Neural crest cell (in vitro differentiated cells): ENCODE measurements at places on chromosomes 3 and 15.

- DNase-seq, result no peak
Measured at GRCh38 chr3:144381607-144382006, 410.0 kb downstream of the DIPK2A start.

GRCh38 chr15:34708422-34708821, 46.4 kb downstream of the GJD2 start:
- DNase-seq, result no peak

GRCh38 chr15:25947323-25948314, 84.5 kb upstream of the ATP10A start:
- DNase-seq, result peak; percentile 4

DNA sequence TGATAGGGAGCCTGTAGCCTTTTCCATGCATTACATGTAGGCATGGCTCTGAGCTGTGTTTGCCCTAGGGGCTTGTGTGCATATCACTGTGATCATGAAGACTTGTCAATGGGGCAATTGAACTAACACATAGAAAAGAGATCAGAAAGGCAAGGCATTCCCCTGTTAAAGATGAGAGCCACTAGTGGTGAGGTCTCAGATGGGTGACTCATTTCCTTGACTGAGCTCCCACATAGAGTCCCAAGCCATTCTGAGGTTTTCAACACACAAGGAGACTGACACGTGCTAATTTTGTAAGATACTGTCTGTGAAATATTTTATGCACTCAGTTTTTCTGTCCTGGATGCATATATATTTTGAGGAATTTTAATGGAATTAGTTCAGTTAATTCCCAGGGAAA, 53.8 kb downstream of the SAMMSON start:
- no peak for DNase-seq

- DNase-seq, result no peak
Measured at GRCh38 chr3:177633671-177634207, 436.5 kb upstream of the TBL1XR1 start.
